ENCODE measurements at places on chromosomes 4 and X.

- no peak for DNase-seq
Observed at GRCh38 chrX:149712831-149713230, 971 bp downstream of the MAGEA11 start.

DNA sequence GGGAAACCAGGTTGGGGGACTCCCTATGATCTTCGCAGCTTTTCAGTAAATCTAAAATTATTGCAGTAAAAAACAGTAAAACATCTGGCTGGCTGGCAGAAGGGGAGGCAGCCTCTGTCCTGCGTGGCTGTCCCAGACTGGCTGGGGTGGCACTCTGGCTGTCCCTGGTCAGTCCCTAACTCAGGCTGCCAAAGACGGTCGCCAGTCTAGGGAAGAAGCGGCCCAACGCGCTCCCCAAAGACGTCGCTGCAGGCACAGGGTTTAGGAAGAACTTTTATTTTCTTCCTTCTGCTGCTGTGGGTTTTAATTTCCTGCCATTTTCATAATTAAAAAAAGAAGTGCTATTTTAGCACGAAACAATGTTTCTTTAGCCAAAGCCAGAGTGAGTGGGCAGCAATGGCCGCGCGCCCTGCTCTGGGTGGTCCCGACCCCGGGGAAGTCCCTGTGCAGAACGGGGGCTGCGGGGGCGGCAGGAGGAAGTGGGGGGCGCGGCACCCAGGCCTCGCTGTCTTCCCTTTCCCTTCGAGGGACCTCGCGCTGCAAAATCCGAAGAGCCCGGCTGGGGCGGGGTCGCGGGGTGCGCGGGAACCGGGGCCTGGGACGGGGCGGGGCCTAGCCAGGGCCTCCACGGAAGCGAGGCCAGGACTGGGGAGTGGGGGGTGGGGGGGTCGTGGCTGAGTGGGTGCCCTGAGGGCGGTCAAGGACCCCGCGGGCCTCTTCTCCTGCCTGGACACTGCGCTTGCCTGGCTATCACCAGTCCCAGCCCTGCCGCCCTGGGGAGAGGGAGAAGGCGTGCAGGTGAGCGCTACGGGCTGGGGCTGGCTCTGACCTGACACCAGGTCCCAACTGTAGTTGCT is 6.3 kb upstream of the LETM1 start:
- DNase-seq = no peak

DNA sequence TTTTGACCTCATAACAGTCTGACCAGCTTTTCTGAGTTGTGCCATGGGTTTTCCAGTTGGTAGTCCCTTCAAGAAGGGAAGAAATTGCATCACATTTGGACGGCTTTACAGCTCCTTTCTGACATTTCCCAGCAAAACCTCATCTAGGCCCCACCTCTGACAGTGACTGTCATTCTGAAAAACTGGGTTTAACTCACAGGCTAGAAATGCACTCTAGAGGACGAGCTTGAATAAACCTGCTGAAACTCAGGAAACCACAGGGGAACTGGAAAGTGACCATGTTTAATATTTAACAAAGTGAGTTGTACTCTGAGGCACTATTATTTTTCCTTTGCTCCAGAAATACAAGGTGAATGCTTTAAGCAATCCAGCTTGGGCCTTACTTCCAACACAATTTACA is 434.3 kb upstream of the RASGEF1B start:
- no peak for DNase-seq

GRCh38 chr4:78748381-78748780 is 27.8 kb upstream of the BMP2K start:
- no peak for DNase-seq

DNA sequence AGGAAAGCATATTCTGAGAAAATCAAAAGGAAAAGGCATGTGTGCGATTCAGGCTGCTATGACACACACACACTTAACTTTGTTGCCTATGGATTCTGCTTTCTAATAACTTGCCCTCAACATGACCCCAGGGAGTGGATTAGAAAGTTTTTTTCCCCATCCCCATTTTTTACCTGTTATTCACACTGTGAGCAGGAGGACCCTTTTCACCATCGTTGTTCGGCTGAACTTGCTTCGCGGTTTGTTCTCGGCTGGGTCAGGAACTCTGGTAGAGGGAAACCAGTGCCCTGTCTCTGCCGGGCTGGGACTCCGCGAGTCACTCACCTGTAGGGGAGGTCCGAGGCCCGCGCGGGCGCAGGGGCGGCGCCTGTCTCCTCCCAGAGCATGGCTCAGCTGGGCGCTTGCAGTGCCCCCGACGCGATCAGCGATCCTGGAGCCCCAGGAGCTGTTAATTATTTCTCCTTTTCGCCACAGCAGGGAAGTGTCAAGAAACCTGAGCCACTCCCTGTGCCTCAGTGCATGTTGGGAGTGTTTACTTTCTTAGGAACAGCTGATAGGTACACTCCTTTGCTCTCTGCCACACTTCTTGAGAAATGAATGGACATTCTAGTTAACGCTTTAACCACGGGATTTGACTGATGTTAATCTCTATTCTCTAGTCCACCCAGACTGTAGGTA is at the start of gene RASSF6:
RASSF6 (minus strand) TSS at position 322 of the 678 bp plus-strand sequence. CDS start 8,641 bp downstream, outside the sequence.
- no peak for DNase-seq

DNA sequence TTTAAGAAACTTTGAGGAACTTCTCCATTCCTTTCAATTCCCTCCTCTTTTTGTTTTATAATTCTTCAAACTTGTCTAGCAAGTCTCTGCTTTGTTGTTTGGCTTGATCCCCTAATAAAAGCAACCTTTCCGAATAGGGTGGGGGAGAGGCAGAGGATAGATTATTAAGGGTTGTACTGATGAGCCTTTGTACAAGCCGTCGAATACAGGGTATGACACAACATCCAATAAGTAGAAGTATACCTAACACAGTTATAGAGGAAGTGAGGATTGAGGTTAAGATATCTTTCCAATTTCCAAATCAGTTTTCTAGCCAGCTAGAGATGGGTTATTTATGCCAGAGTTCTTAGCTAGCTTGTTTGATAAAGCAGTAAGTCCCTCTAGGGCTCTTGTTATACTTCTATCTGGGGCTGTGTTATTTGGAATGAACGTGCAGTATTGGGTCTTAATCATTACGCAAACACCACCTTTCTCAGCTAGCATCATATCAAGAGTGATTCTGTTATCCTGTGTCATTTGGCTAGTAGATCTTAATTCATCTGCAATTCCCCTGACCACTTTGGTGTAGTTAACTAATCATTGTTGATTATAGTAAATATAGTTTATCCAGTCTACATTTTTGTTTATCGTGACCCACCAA is 18.5 kb downstream of the METAP1 start:
- DNase-seq = no peak

DNA sequence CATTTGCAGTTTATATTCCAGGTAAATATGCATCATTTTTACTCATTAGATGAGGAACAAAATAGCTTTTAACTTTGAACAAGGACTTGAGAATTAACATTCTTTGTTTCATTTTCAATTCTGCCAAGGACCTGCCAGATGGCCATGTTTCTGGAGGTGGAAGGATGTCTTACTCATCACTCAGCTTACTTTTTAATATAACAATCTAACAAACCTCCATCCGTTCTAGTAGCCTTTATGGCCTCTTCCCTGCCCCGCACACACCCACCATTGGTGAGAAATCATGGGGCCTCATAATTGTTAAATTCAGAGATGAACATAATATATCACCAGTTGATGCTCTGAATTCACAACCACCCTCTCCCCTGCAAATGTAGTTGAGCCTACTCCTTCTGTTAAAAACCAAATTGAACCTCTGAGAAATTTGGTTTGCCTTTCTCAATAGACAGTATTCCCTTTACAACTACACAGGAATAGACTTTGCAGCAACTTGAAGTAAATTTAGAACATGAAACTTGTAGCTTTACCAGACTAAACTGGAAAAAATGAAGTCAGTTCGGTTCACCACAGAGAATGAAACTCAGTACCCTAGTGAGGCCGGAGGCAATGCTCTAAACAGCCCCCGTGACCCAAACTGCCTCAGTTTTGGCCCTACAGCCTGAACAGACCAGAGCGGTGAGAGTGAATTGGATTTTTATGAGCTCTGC is 50.1 kb upstream of the ACSL4 start:
- no peak for DNase-seq

- DNase-seq = no peak
Observed at GRCh38 chrX:10158279-10159144, 1.7 kb downstream of the CLCN4 start.

GRCh38 chrX:150651906-150652305 is 41.3 kb upstream of the MTMR1 start:
- no peak for DNase-seq

DNA sequence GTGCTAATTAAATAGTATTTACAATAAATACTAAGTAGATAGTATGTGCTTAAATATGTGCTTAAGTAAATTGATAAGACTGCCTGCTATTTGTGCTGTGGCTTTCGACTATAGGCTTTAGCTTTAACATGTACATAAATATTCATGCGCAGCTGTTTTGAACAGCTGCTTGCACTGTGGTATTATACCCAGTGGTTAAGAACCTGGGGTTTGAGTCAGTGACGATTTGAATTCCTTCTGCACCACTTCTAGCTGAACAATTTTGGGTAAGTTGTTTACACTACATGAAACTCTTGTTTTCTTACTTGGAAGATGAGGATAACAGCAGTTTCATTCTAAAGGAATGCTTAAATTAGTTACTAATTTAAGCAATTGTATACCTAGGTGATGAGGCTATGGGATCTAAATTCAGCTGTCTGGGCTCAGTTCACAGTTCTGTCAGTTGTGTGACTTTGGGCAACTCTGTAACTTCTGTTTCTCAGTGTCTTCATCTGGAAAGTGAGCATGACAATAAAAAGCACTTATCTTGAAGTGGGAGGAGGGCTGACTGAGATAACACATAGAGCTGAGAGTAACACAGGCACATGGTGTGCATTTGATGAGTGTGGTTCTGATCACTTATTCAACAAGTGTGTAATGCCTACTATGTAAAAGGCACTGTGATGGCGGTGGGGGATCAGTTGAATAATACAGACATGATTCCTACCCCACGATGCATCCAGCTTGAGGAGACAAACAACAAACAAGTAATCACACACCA is 37.0 kb downstream of the HPGDS start:
- no peak for DNase-seq

- DNase-seq = no peak
Observed at GRCh38 chrX:106906361-106906760, 3.2 kb upstream of the RIPPLY1 start.

DNA sequence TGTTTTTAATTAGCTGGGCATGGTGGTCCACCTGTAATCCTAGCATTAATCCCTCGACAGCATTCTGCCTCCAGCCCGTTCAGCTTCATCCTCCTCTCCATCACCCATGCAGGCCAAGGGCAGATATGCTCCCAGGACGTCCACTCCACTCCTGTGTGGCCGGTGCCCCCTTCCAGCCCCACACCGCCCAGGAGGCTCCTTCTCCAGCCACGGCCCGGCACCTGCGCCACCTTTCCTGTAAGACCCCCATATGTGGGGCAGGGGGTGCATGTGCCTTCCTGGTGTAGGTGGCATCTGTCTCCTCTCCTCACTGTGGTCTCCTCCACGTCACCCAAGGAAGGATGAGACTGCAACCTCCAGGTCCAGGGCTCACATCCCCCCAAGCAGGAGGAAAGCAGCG is 57.0 kb upstream of the MXD4 start:
- no peak for DNase-seq

- peak; percentile 97 for DNase-seq
Observed at GRCh38 chr4:54082168-54082567, 17.8 kb upstream of the CHIC2 start.

DNA sequence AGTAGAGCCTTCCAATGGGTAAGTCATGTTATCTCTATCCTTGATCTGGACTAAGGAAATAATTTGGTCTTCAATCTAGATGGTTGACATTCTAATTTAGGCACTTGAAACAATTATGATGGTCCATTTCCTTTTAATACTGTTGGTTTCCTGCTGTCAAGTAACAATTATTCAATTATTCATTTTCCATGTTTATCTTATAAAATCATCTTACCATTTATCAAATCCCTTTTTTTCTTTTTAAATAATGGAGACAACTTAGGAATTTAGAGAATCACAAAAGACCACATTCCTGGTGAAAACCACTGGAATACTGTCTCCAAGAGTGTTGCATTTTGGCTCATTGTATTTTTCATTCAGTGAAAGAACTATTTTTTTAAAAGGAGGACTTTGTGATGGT is 148.7 kb upstream of the CTSO start:
- no peak for DNase-seq

DNA sequence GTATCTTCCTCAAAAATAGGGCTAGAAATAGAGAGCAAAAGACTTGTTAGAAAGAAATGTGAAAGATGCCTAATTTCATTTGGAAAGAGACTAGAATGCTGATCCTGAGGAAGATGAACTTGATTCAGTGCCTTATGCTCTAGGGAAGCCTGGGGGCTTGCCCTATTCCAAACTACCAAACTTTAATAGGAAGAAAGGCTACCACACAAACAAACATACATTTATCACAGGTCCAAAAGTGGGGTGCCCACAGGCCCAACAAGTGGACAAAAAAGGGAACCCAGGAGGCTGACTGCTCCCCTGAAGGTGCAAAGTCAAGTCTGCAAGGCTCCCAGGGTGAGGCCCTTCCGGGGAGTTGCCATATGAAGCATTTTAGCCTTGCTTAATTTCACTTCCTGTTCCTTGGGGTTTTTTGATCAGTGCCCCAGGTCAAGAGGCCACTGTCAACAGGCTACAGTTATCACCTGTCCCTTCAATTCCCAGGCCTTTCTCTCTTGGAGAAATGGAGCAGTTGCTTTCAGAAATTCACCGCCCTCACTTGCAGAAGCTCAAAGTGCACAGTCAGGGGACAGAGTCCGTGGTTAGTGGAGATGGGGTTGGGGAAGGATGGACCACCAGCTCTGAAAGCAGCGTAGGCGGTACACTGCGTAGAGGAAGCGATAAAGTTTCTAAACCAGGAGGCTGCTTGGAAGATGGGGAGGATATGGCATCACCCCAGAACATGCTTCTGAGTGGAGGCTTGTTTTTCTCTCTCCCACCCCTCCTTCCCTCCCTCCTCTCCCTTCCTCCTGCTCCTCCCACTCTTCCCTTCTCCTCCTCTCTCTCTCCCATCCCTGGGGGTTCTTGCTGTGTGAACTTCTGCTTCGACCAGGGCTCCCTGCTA is 36.4 kb downstream of the TMEM154 start:
- DNase-seq = no peak

DNA sequence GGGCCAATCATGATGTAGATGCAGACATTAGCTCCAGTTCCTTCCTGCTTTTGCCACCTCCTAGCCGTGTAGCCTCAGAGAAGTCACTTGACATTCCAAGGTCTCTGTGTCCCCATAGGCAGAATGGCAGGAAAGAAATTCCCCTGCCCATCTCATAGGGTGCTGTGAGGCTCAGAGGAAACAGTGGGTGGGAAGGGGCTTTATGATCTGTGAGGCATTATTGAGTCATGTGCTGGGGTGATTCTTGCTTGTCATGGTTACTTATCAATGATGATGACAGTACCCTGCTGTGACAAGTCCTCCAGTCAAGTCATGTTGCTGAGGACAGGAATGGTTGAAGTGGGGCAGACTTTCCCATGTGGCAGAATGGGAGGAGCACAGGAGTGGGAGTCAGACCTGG is 63.7 kb downstream of the MSX1 start:
- no peak for DNase-seq
